Liver (tissue), 10 donors: ENCODE measurements at places on chromosomes 3 and 15. TPM values are rescaled to one million over a fixed set of nuclear protein-coding genes. Genes with fewer than 3 reads are reported as not detected.

DNA sequence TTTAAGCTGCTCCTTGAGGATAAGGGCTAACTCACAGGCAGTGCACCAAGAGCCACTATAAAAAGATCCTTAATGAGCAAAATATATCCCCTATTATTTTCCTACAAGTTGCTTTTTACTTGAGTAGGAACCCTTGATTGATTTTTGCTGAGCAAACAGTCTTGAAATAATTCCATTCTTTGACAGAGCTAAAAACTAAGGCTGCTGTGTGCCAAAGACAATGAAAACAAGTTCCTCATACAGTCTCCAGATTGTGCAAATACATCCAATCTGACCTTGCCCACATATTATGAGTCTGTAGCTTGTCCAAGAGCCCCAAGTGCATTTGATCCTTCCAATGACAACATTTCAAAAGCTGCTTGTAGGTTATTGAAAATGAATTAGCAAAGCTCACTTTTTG is 15.0 kb downstream of the PRKAR2A start:
- H3K4me1 ChIP-seq = no peaks in the 10 kb centered on the region
- no peak for DNase-seq
- no peaks in the 10 kb centered on the region for H3K27me3 ChIP-seq
- H3K27ac ChIP-seq = no peak overlapping the region
- no peaks in the 10 kb centered on the region for H3K36me3 ChIP-seq

GRCh38 chr3:137325170-137325569 is 367.4 kb downstream of the IL20RB start:
- H3K27ac ChIP-seq = no peak overlapping the region
- no peak for DNase-seq
- no peaks in the 10 kb centered on the region for H3K4me1 ChIP-seq
- H3K27me3 ChIP-seq = no peaks in the 10 kb centered on the region

GRCh38 chr3:146881966-146882760 is 277.0 kb upstream of the PLSCR5 start:
- no peak overlapping the region for H3K4me3 ChIP-seq
- no peak for DNase-seq
- H3K4me1 ChIP-seq = no peaks in the 10 kb centered on the region
- H3K27me3 ChIP-seq = no peaks in the 10 kb centered on the region

The ZDHHC23 gene
- 5.7 TPM for polyA plus RNA-seq

The LZTFL1 gene
- polyA plus RNA-seq = 3.4 TPM

The CX3CR1 gene
- polyA plus RNA-seq = 0.66 TPM

The LYSMD4 gene
- 6.4 TPM for polyA plus RNA-seq
